ENCODE measurements at places on chromosomes 6 and 20.

GRCh38 chr20:34703424-34704176 is 544 bp upstream of the TP53INP2 start:
- DNase-seq = no peak

DNA sequence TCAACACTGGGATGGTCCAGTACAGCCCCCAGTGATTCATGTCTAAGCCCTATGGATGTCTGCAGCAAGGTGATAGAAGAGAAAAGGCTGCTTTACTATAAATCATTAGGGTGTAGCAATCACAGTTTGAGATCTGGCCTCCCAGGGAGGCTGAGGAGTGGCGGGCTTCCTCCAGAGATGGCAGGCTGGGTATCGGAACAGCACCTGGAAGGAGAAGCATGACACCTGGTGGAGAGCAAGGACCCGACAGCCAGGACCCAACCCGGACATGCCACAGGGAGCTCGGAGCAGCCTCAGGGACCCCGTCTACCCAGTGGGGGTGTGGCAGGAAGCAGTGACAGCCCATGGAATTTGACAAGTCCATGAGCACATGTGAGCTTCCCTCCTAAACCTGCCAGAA is 114.8 kb upstream of the CD93 start:
- DNase-seq = peak; percentile 10

DNA sequence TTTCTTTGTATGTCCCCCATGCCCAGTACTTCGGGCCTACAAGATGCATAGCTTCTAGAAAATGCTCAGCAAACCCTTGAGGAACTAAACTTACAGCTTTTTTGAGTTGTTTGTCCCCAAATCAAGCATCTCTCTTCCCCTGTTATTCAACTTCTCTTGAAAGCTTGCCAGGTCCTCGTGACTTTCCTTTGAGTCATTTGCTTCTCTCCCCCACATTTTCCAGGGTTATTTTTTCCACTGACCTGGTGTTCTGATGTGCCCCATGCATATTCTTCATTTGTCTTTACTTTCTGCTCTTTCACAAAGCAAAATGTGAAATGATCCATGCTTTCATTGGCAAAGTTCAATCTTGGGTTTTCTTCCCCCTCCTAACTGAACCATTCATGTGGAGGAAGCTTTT is 204.8 kb downstream of the TFAP2A start:
- no peak for DNase-seq

GRCh38 chr6:2695454-2696095 is 55.1 kb downstream of the MYLK4 start:
- DNase-seq = no peak

All from activated CD4-positive, alpha-beta T cell treated with anti-CD3 and anti-CD28 coated beads, Interleukin-2, amount 50 U/mL, for 16 hours (primary cell).